ENCODE measurements at places on chromosomes 7 and 10.
A peak's percentile ranks its signal among the peaks of the same experiment; 100 is the strongest.

- H3K4me3 ChIP-seq, result no peak overlapping the region
- DNase-seq, result no peak
- H3K27me3 ChIP-seq, result no peaks in the 10 kb centered on the region
- no peaks in the 10 kb centered on the region for H3K4me1 ChIP-seq
Measured at GRCh38 chr7:120609136-120609753, 248.7 kb downstream of the TSPAN12 start.

DNA sequence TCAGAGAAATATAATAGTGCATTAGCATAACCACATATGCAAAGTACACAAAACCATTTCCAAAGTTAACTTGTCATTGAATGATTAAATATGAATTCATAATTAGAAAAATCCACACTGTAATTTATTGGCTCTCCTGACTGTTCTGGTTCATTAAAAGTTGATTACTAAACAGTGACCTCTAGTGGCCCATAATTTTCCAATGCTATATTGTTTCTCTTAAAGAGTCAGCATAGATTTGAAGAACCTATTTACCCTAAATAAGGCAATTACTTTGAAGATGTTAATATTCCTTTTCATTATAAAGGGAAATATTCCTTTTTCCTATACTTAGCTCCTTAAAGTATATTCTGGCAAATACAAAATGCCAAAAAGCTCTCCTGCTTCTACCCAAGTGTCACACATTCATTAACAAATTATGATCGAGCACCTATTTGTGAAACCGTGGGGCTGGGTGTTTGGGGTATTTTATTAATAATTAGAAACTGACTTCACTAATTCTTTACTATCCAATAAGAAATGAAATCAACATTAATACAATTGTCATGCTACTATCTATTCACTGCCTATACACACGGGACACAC, 86.2 kb downstream of the HIBADH start:
- H3K36me3 ChIP-seq, result peaks cover 7% of the 10 kb centered on the region
- no peaks in the 10 kb centered on the region for H3K27me3 ChIP-seq
- no peak overlapping the region for H3K4me3 ChIP-seq
- peak overlapping the region; percentile 32 for H3K27ac ChIP-seq

GRCh38 chr10:114437473-114438292, 33.4 kb upstream of the AFAP1L2 start:
- no peak overlapping the region for H3K27ac ChIP-seq
- peaks cover 12% of the 10 kb centered on the region for H3K36me3 ChIP-seq
- H3K4me3 ChIP-seq, result no peak overlapping the region
- no peaks in the 10 kb centered on the region for H3K27me3 ChIP-seq

GRCh38 chr7:121744877-121745276, 128.1 kb upstream of the PTPRZ1 start:
- no peaks in the 10 kb centered on the region for H3K36me3 ChIP-seq
- DNase-seq, result no peak
- no peaks in the 10 kb centered on the region for H3K27me3 ChIP-seq
- H3K4me3 ChIP-seq, result no peak overlapping the region

- H3K4me3 ChIP-seq, result no peak overlapping the region
- no peaks in the 10 kb centered on the region for H3K36me3 ChIP-seq
- DNase-seq, result no peak
- H3K27me3 ChIP-seq, result peaks cover 12% of the 10 kb centered on the region
- H3K4me1 ChIP-seq, result no peaks in the 10 kb centered on the region
Measured at GRCh38 chr10:132195366-132196075, 8.8 kb downstream of the DPYSL4 start.

DNA sequence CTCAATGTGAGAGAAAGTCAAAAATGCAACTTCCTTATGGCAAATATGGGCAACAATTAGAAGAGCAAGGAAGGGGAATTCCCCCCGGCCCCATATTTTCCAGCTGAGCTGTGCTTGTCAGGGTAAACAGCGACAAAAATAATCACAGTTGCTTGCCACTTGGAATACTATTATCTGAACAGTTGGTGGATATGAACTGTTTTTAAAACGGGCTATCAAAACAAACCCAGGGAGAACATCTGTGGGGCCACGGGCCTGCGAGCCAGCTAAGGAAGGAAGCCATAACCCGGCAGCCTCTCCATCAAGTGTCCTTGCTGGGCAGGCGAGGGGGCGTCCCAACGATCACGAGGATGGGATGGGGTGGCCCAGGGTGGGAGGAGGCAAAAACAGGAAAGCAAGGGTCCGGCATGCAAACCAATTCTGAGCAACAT, 228.4 kb downstream of the ARHGAP12 start:
- DNase-seq, result no peak
- no peaks in the 10 kb centered on the region for H3K36me3 ChIP-seq
- H3K4me3 ChIP-seq, result no peak overlapping the region
- H3K27ac ChIP-seq, result no peak overlapping the region
- H3K4me1 ChIP-seq, result peaks cover 3% of the 10 kb centered on the region
- H3K27me3 ChIP-seq, result peaks cover 18% of the 10 kb centered on the region

Data from T-helper 17 cell (primary cell).